ENCODE measurements at places on chromosomes 5 and 9. TPM values are rescaled to one million over a fixed set of nuclear protein-coding genes. Genes with fewer than 3 reads are reported as not detected.
A peak's percentile ranks its signal among the peaks of the same experiment; 100 is the strongest.

Gene FAM221B
- not detected for total RNA-seq

Gene TEX48
- not detected for total RNA-seq

- H3K27me3 ChIP-seq: no peaks in the 10 kb centered on the region
- H3K36me3 ChIP-seq: no peaks in the 10 kb centered on the region
- no peak overlapping the region for H3K27ac ChIP-seq
Measured at GRCh38 chr9:38707885-38708637, 11.9 kb downstream of the FAM240B start.

DNA sequence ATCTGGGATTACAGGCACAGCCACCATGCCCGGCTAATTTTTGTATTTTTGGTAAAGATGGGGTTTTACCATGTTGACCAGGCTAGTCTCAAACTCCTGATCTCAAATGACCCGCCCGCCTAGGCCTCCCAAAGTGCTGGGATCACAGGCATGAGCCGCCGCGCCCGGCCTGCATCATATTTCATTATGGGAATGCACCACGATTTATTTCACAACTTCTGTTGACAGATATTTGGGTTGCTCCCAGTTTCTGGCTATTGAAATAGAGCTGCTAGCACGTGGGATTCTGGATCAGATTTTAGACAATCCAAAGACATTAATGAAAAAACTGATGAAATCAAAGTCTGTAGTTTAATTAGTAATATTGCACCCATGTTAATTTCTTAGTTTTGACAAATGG lies 48.4 kb upstream of the FUBP3 start:
- H3K27me3 ChIP-seq: no peaks in the 10 kb centered on the region
- DNase-seq: no peak
- no peak overlapping the region for H3K4me3 ChIP-seq
- no peaks in the 10 kb centered on the region for H3K36me3 ChIP-seq
- H3K4me1 ChIP-seq: no peaks in the 10 kb centered on the region
- no peak overlapping the region for H3K27ac ChIP-seq

DNA sequence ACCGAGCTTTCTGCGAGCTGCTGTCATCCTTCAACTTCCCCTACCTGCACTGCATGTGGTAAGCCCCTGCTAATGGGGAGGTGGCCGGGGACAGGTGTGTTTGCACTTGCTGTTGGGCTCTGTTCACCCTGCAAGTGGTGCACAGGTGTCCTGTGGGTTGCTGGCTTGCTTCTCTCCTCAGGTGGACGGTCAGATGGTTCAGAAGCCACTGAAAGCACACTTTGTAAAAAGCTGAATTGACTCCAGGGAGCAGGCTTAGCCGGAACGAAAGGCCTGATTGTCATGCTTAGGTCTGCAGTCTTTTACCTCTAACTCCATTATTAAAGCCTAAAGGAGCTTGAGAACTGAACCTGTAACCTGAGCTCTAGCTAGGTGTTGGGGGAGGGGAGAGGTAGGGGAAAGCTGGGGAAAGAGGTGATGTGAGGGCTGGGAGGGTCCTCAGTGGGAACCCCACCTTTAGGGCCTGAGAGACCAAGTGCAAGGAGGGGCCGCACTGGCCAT lies 37.6 kb downstream of the ACER2 start:
- no peak overlapping the region for H3K4me3 ChIP-seq
- no peaks in the 10 kb centered on the region for H3K4me1 ChIP-seq
- no peak overlapping the region for H3K27ac ChIP-seq
- DNase-seq: no peak

DNA sequence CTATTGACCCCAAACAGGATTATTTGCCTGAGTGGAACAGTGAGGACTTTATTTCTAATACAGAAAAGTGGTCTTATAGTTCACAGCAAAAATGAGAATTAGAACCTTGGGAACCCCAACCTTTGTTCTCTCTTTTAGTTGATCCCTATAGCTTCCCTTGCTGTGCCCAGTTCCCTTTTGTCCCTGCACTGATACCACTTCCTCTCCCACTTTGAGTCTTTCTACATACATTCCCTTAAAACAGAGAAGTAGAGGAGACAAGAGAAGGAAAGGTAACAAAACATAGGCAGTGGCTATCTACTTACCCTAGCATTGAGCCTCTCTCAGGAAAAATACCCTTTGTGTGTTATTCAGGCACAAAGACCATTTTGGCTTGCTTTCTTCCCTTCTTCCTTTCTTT lies 246.4 kb downstream of the FAM114A2 start:
- H3K36me3 ChIP-seq: no peaks in the 10 kb centered on the region
- no peaks in the 10 kb centered on the region for H3K27me3 ChIP-seq
- H3K4me1 ChIP-seq: no peaks in the 10 kb centered on the region

Gene TMEM215
- total RNA-seq: not detected

DNA sequence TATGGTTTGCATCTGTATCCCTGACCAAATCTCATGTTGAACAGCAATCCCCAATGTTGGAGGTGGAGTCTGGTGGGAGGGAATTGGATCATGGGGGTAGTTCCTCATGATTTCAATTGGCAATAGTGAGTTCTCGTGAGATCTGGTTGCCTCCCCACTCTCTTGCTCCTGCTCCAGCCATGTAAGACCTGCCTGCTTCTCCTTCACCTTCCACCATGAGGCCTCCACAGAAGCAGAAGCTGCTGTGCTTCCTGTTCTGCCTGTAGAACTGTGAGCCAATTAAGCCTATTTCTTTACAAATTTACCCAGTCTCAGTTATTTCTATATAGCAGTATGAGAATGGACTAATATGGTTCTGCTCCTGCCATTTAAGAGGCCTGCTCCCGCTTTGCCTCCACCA lies 32.9 kb downstream of the SCAI start:
- H3K4me1 ChIP-seq: no peaks in the 10 kb centered on the region
- H3K27ac ChIP-seq: no peak overlapping the region
- no peak overlapping the region for H3K4me3 ChIP-seq
- no peak for DNase-seq
- no peaks in the 10 kb centered on the region for H3K27me3 ChIP-seq

GRCh38 chr5:6729386-6730310 lies 16.4 kb downstream of the TENT4A start:
- DNase-seq: peak; percentile 61
- no peaks in the 10 kb centered on the region for H3K36me3 ChIP-seq
- no peak overlapping the region for H3K27ac ChIP-seq
- H3K4me1 ChIP-seq: peaks cover 14% of the 10 kb centered on the region
- H3K4me3 ChIP-seq: no peak overlapping the region

- no peaks in the 10 kb centered on the region for H3K36me3 ChIP-seq
- no peaks in the 10 kb centered on the region for H3K27me3 ChIP-seq
- no peak overlapping the region for H3K27ac ChIP-seq
Measured at GRCh38 chr5:71859515-71859914, 140.4 kb downstream of the CARTPT start.

Gene WNT8A
- not detected for total RNA-seq

DNA sequence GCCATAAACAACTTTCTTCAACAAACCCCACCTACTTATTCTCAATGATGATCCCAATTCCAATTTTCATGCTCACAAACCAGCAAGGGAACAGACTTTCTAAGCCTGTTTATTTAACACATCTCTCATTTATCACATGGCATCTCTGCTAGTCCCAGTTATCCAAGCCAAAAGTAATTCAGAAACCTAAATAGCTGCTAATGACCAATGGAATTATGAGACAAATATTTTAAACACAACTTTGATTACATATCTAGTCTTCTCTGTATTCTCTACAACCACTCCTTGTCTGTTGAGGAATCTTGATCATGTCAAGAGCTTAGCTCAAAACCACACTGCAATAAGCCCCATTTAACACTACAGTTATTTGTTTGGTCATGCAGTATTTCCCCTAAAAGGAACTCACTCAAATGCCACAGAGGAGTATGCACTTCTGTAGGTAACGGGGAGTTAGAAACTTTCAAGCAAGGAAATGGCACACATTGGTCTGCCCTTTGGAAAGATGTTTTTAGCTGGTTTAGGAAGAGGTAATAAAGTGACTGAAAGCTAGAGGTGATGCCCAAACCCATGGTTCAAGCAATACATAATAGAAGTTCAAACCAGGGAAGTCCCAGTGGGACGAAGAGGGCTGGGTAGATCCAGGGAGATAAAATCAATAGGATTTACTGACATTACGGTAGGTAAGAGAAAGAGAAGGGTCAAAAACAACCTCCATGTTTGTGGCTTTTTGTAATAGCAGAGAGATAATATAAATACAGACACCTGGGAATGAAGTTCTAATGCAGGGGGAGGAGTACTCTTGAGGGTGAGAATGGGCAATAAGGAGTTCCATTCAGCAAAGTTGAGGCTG lies 42.1 kb upstream of the HTR4 start:
- no peaks in the 10 kb centered on the region for H3K27me3 ChIP-seq
- H3K27ac ChIP-seq: no peak overlapping the region
- no peaks in the 10 kb centered on the region for H3K4me1 ChIP-seq
- H3K4me3 ChIP-seq: no peak overlapping the region

- H3K4me3 ChIP-seq: no peak overlapping the region
- H3K27me3 ChIP-seq: no peaks in the 10 kb centered on the region
- no peaks in the 10 kb centered on the region for H3K36me3 ChIP-seq
Measured at GRCh38 chr5:14497311-14497710, 84.3 kb upstream of the OTULINL start.

- DNase-seq: no peak
- no peaks in the 10 kb centered on the region for H3K36me3 ChIP-seq
- no peaks in the 10 kb centered on the region for H3K27me3 ChIP-seq
- H3K4me3 ChIP-seq: no peak overlapping the region
- no peaks in the 10 kb centered on the region for H3K4me1 ChIP-seq
- H3K27ac ChIP-seq: no peak overlapping the region
Measured at GRCh38 chr9:90995516-90995915, 193.9 kb downstream of the SYK start.

DNA sequence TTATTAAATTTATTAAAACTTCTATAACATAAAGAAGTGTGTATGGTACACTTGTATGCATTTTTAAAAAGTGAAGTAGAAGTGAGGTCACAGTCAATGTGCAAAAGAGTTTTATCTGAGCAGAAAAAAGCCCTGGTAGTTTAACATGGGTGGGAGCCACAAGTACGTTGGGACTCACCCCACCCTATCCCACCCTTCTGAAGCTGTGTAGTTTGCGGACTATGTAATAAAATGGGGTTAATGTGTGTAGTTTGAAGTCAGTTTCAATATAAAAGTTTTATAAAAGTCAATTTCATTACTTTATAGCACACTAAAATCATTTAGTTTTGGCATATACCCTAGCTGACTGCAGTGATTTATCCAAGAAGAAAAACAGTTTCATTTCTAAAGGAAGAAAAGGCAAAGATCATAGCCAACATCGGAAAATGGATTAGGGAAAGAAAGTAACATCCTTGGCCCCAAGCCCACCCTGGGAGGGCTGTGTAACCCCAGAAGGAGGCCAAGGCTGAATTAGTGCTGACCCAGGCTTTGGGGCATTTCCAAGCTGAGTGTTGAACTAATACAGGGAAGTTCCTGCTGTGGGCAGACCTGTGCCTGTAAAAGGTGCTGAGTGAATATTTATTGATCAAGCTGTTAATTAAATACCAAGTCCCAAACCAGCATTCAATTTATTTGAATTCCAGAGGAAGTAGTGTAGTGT lies 398.6 kb upstream of the ADAMTSL1 start:
- H3K27me3 ChIP-seq: no peaks in the 10 kb centered on the region
- H3K36me3 ChIP-seq: no peaks in the 10 kb centered on the region
- H3K27ac ChIP-seq: no peak overlapping the region
- peak; percentile 52 for DNase-seq
- no peak overlapping the region for H3K4me3 ChIP-seq

DNA sequence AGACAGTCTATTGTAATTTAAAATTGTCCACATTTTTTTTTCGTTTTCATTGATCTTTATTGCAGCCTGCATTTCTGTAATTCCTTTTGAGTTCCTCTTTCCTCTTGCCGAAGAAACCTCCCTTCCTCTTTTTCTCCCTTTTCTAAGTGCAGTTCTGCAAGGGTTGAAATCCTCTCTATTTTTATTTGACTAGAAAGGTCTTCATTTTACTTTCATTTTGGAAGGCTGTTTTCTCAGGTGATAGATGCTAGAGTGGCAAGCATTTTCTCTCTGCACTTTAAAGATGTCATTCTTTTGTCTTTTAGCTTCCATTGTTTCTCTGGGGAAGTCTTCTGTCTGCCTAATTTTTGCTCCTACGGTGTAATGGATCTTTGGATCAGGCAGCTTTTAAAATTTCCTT lies 248.5 kb downstream of the SMARCA2 start:
- no peaks in the 10 kb centered on the region for H3K27me3 ChIP-seq
- H3K27ac ChIP-seq: no peak overlapping the region
- H3K4me3 ChIP-seq: no peak overlapping the region
- no peaks in the 10 kb centered on the region for H3K4me1 ChIP-seq

Gene ADAMTSL2
- total RNA-seq: 0.40 TPM

DNA sequence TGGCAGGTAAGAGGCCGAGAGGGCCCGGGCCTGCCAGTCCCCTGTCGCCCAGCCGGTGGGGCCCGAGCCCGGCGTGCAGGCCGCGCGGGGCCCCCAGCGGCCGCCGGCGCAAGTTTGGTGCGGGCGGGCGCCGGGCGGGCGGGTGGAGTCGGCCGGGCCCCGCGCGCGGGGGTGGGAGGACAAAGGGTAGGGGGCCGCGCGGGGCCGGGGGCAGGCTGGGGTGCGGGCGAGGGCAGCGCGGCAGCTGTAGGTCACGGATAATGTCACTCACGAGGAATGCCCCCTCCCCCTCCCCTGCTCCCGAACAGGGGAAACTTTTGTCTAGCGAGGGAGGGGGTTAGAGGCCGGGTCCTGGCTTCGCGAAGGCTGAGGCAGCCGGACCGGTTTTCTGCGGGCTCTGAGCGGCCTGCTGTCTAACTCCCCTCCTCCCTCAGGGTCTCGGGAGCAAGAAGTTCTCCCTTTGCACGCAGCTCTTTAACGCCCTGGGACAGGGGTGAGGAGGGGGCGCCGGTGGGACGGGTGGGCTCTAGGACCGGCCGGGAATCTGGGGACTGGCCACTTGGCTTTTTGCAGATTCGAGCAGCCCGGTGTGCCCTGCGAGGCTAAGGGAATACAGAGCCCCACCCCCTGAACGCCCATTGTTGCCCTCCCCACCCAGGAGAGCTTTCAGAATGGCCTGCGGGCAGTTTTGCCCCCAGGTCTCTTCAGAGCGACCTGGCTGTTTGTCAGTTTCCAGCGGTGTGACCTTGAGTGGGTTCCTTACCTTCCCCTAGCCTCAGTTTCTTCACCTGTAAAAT lies 21.3 kb upstream of the NDST1 start:
- no peaks in the 10 kb centered on the region for H3K36me3 ChIP-seq
- peak overlapping the region; percentile 90 for H3K4me3 ChIP-seq
- peak overlapping the region; percentile 97 for H3K27ac ChIP-seq
- peak; percentile 69 for DNase-seq

Gene NRARP
- 56.1 TPM for total RNA-seq

GRCh38 chr5:142202282-142202681 lies 93.7 kb downstream of the NDFIP1 start:
- DNase-seq: no peak
- no peaks in the 10 kb centered on the region for H3K36me3 ChIP-seq
- no peak overlapping the region for H3K27ac ChIP-seq
- no peaks in the 10 kb centered on the region for H3K4me1 ChIP-seq

GRCh38 chr9:22208846-22209585 lies 199.9 kb upstream of the CDKN2B start:
- H3K27ac ChIP-seq: no peak overlapping the region
- H3K4me3 ChIP-seq: no peak overlapping the region
- no peak for DNase-seq
- H3K27me3 ChIP-seq: no peaks in the 10 kb centered on the region
- no peaks in the 10 kb centered on the region for H3K36me3 ChIP-seq
- no peaks in the 10 kb centered on the region for H3K4me1 ChIP-seq

GRCh38 chr5:77630114-77630680 lies 8.3 kb downstream of the OTP start:
- H3K36me3 ChIP-seq: no peaks in the 10 kb centered on the region
- H3K4me1 ChIP-seq: peaks cover 3% of the 10 kb centered on the region
- peak overlapping the region; percentile 36 for H3K4me3 ChIP-seq
- peak; percentile 25 for DNase-seq
- no peaks in the 10 kb centered on the region for H3K27me3 ChIP-seq
- peak overlapping the region; percentile 51 for H3K27ac ChIP-seq

Gene NUTM2F
- total RNA-seq: not detected

GRCh38 chr9:10339152-10339551 lies 273.6 kb downstream of the PTPRD start:
- H3K27ac ChIP-seq: no peak overlapping the region
- H3K4me1 ChIP-seq: no peaks in the 10 kb centered on the region
- DNase-seq: no peak
- H3K4me3 ChIP-seq: no peak overlapping the region
- H3K36me3 ChIP-seq: no peaks in the 10 kb centered on the region

Measured in Peyer's patch (tissue), 4 donors.